ENCODE measurements at places on chromosomes 12 and 14.

GRCh38 chr12:6423267-6424007, 21.3 kb upstream of the CD27 start:
- peak; percentile 57 for DNase-seq

GRCh38 chr14:79077096-79077495, 906.9 kb downstream of the NRXN3 start:
- no peak for DNase-seq

GRCh38 chr14:34087571-34087970, 136.7 kb upstream of the EGLN3 start:
- DNase-seq, result no peak

DNA sequence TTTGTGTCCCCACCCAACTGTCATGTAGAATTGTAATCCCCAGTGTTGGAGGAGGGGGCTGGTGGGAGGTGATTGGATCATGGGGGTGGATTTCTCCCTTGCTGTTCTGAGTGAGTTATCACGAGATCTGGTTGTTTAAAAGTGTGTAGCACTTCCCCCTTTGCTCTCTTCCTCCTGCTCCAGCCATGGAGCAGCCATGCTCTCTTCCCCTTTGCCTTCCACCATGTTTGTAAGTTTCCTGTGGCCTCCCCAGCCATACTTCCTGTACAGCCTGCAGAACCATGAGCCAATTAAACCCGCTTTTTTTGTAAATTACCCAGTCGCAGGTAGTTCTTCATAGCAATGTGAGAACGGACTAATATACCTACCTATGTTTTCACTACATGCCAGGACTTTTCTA, 2.6 kb upstream of the POC1B start:
- no peak for DNase-seq

GRCh38 chr12:1593174-1594005, 991 bp downstream of the FBXL14 start:
- DNase-seq, result no peak

- DNase-seq, result no peak
Observed at GRCh38 chr14:31842899-31843298, 234.2 kb upstream of the ARHGAP5 start.

DNA sequence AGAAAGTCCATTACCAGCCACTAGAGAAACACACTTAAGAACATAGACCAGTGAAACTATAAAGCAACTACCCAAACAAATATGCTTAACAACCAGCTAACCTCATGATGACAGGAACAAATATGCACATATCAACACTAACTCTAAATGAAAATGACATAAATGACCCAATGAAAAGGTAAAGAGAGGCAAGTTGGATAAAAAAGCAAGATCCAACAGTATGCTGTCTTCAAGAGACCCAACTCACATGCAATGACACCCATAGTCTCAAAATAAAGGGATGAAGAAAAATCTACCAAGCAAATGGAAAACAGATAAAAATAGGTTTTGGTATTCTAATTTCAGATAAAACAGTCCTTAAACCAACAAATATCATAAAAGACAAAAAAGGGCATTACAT, 77.8 kb downstream of the TMTC3 start:
- no peak for DNase-seq

- DNase-seq, result no peak
Observed at GRCh38 chr14:71487941-71488340, 444.3 kb upstream of the RGS6 start.

- DNase-seq, result no peak
Observed at GRCh38 chr12:40565029-40565633, 127.1 kb upstream of the CNTN1 start.

GRCh38 chr12:12432364-12432763, 75.5 kb downstream of the BORCS5 start:
- DNase-seq, result no peak

DNA sequence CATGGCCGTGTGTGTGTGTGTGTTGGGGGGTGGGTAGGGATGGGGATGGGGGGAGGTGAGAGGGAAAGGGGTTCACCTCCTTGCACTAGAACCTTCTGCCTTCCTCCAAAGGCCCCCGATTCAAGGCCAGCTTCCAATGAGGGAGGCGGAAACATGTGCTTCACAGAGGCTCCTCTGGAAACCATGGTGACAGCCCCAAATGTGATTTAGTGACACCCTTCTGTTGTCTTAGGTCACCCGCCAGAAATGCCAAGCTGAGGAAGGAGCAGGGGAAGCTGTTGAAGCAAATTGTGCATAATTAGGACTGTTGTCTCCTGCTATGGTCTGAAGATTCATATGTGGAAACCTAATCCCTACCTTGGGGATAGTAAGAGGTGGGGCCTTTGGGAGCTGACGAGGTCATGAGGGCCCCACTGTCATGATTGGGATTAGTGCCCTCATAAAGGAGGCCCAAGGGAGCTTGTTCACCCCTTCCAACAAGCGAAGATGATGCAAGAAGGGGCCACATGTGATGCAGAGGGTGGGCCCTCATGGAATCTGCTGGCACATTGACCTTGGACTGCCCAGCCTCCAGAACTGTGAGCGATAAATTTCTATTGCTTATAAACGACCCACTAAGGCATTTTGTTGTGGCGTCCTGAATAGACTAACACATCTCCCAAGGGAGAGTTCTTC, 95.2 kb downstream of the AACS start:
- DNase-seq, result no peak

DNA sequence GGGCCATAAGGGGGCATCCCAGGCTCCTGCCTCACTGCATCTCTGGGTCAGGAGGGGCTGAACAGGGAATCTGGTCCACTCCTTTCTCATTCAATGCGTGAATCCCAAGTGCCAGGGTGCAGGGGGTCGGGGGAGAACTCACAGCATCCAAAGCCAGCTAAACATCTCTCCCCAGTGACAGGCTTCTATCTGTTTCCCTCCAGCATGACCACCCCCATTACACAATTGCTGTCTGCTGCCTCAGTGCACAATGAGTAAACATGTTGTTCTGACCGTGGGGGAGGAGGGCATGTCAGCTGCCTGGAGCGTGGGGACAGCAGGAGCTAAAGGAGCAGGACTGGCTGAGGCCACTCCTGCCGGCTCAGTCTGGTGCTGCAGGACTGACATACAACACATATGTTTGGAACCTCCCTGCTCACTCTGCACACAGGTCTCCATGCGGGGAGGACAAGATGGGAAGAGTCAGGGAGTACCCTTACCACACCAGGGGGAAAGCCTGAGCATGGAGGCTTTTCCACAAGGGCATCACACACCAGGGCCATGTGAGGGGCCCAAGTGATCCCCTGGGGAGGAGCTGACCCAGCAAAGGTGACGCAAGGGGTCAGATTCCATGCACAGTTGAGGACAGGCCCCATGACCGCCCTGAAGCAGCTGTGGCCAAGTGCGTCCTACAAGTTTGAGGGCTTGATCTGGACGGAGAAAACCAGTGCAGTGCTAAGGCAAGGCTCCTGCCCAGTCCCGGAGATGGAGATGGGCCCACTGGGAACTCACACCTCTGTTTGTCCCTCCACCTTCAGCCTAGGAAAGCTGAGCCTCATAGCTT, 1.4 kb downstream of the TNS2 start:
- no peak for DNase-seq

DNA sequence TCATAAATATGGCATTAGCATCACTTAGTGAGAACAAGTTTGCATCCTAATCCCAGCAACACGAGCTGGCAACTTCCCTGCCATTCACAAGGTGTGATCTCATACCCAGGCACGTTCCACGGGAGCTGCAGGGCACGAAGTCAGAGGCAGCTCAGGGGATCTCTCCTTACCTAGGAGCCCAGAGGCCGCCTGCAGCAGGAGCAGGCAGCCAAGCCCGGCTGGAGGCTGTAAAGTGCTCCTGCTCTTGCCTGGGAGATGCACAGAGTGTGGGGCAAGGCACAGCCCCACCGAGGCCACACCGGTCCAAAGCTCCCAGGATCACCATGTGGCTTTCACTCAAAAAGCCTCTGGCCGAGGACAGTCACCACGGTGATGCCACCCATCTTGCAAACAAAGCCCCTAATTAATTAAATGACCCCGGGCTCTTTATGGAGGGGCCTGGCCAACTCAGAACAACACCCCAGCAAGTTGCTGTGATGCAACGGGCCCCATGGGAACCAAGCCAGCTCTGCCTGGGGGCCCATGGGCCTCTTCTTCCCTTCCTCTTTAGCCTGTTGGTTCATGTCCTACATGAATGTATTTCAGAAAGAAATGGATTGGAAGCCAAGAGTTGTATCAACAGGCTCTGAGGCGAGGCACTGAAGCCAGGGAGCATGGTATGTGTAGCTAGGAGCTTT, 26.5 kb downstream of the NUAK1 start:
- no peak for DNase-seq

DNA sequence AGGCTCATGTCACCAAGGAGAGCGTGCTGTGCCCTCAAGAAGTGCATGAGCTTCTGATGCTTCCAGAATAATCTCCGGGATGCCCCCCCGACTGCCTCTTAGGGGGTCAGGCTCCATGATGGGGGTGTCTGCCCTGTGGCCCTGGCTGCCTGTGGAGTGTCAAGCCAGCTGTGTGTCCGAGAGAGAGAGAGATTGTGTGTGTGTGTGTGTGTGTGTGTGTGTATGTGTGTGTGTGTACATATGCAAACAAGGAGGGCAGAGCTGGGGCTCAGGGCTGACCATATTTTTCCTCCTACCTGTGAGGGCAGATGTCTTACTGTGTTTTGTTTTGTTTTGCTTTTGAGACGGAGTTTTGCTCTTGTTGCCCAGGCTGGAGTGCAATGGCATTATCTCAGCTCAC, 5.6 kb upstream of the ALDH2 start:
- DNase-seq, result no peak

- no peak for DNase-seq
Observed at GRCh38 chr12:40168001-40168400, 56.8 kb upstream of the LRRK2 start.

Data from activated T-cell treated with anti-CD3 and anti-CD28 coated beads for 1 hour (primary cell).